ENCODE measurements at places on chromosomes 5 and 9.

- DNase-seq: no peak
These were observed 17.7 kb upstream of the ANKRD33B start for GRCh38 chr5:10546186-10546585.

- no peak for DNase-seq
These were observed 7.1 kb downstream of the RXRA start for GRCh38 chr9:134333234-134333873.

- DNase-seq: no peak
These were observed 2020.7 kb upstream of the WWC1 start for GRCh38 chr5:166270712-166271111.

- DNase-seq: no peak
These were observed 127.2 kb upstream of the GABRP start for GRCh38 chr5:170656346-170656745.

DNA sequence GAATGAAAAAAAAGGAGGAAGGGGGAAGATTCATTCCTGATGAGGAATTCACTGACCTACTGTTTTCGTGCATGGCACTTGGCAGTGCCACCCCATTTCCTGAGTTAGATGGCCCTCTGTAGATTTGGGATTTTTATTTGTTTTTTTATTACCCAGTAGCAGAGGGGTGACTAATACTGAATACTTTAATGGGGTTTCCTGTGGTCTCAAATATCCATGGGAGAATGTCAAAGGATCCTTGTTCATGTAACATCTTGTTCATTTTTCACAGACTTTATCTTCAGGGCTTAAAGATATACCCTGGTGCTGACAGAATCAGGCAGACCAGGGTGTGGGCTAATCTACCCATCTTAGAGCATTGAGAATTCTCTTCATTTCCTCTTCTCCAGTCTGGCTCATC is 93.0 kb downstream of the MAMDC2 start:
- DNase-seq: no peak

GRCh38 chr9:121619545-121620324 is 31.7 kb upstream of the DAB2IP start:
- DNase-seq: no peak

- DNase-seq: no peak
These were observed 152.6 kb upstream of the MSX2 start for GRCh38 chr5:174571662-174572397.
